ENCODE measurements at places on chromosomes 7 and 10. TPM values are rescaled to one million over a fixed set of nuclear protein-coding genes. Genes with fewer than 3 reads are reported as not detected.

- no peak for DNase-seq
- H3K27ac ChIP-seq, result no peak overlapping the region
- H3K4me3 ChIP-seq, result no peak overlapping the region
- no peaks in the 10 kb centered on the region for H3K27me3 ChIP-seq
- no peaks in the 10 kb centered on the region for H3K4me1 ChIP-seq
- peaks cover 5% of the 10 kb centered on the region for H3K36me3 ChIP-seq
These were observed 1.8 kb downstream of the SH2D4B start for GRCh38 chr10:80539421-80540031.

DNA sequence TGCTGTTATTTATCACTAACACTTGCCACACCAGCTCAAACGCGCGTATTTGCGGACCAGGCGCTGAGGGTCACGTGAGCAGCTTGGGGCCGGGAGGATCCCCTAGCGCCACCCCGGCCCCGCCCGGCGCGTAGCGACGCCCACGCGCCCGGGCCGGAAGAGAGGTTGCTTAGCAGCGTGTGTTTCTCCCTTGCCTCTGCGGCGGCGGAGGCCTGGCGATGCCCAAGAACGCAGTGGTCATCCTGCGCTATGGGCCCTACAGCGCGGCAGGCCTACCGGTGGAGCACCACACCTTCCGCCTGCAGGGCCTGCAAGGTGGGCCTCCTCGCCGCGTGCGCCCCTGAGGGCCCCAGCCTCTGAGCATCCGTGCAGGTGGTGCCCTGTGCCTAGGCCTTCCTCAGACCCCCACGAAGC, at the start of gene C10orf53:
TSS of gene C10orf53 (plus strand) at position 172 of the 414 bp plus-strand sequence. CDS start at position 219, 47 bp downstream.
- H3K27me3 ChIP-seq, result peaks cover 13% of the 10 kb centered on the region
- H3K4me3 ChIP-seq, result peak within 1 kb of the TSS; percentile 63
- H3K36me3 ChIP-seq, result peaks cover 2% of the 10 kb centered on the region
- no peaks in the 10 kb centered on the region for H3K4me1 ChIP-seq
- H3K27ac ChIP-seq, result no peak within 1 kb of the TSS

DNA sequence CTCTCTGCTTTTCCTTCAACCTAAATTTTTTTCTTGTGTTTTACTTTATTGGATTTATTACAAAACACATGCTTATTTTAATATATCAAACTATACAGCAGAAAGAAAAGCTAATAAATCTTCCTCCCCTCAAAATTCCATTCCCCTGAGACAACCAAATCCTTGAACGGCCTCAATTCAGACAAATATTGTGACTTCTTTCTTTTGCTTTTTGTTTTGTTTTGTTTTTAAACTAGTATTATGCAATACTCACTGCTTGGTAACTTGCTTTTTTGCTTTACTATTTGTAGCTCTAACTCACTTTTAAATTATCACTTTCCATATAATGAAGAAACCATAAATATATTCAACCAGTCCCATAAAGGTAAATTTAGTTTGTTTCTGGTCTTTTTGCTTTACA, 59.4 kb upstream of the CDK1 start:
- no peak for DNase-seq
- no peak overlapping the region for H3K4me3 ChIP-seq
- no peaks in the 10 kb centered on the region for H3K27me3 ChIP-seq

The SCIN gene
- 0.44 TPM for total RNA-seq

The SFXN3 gene
- total RNA-seq, result 3.4 TPM

DNA sequence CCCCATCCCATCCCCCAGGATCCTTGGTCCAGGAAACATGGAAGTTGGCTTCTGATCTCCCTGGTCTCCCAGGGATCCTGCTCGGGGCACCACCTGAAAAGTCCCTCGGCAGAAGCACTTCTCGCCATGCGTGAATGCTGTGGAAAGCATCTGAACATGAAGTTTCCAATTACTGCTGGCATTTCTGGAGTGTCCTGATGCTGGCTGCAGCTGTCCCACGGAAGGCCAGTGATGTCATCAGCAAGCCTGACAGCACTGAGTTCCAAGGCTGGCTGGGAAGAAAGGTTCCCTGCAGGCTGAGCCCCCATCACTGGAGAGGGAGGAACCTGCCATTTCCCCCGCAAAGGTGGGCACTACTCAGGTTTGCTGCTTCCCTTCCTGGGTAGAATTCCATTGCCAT, 71.4 kb downstream of the KCNMA1 start:
- H3K4me1 ChIP-seq, result peaks cover 3% of the 10 kb centered on the region
- no peaks in the 10 kb centered on the region for H3K36me3 ChIP-seq
- H3K27me3 ChIP-seq, result no peaks in the 10 kb centered on the region
- no peak for DNase-seq
- no peak overlapping the region for H3K27ac ChIP-seq

GRCh38 chr10:78377356-78377755, 343.7 kb downstream of the RPS24 start:
- H3K36me3 ChIP-seq, result peaks cover 3% of the 10 kb centered on the region
- H3K27ac ChIP-seq, result no peak overlapping the region
- no peak overlapping the region for H3K4me3 ChIP-seq
- no peaks in the 10 kb centered on the region for H3K27me3 ChIP-seq

The ADCY1 gene
- 21.6 TPM for total RNA-seq

The CDNF gene
- 1.3 TPM for total RNA-seq

DNA sequence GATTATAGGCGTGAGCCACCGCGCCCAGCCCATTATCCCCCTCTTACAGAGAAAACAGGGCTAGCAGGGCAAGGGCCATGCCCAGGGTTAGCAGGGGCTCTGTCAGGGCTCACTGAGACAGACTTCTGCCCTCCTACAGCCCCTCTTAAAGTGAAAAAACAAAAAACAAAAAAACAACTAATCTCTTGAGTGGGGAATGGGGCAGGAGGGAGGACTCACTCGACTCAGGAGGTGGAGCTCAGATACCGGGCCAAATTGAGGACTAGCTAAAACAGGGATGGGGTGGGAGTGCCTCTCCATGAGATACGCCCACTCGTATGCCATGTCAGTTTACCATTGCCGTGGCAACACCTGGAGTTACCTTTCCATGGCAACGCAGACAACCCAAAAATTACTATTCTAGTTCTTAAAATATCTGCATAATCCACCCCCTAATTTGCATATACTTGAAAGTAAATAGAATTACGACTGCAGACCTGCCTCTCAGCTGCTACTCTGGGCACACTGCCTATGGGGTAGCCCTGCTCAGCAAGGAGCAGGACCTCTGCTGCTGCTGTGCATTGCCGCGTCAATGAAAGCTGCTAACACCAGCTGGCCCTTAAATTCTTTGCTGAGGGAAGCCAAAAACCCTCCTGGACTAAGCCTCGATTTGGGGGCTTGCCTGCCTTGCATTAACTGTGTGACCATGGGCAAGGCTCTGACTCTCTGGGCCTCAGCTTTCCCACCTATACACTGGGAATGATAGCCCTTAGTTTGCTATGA, 13.4 kb downstream of the SSC4D start:
- no peaks in the 10 kb centered on the region for H3K4me1 ChIP-seq
- H3K27ac ChIP-seq, result no peak overlapping the region
- no peaks in the 10 kb centered on the region for H3K27me3 ChIP-seq
- peak; percentile 85 for DNase-seq
- H3K4me3 ChIP-seq, result peak overlapping the region; percentile 31

The CPEB3 gene
- total RNA-seq, result 1.1 TPM
